ENCODE measurements at places on chromosomes 4 and X.

GRCh38 chr4:67152976-67153375 lies 392.3 kb downstream of the CENPC start:
- DNase-seq = no peak

GRCh38 chr4:122249357-122249756 lies 97.2 kb downstream of the BLTP1 start:
- DNase-seq = no peak

GRCh38 chrX:129144172-129145038 lies 378.9 kb downstream of the SMARCA1 start:
- DNase-seq = no peak

- peak; percentile 22 for DNase-seq
Observed at GRCh38 chrX:107537815-107538214, 88.4 kb downstream of the FRMPD3 start.

Measured in cerebellar cortex (tissue), 1 donor.